Left hindlimb (tissue), 1 donor: ENCODE measurements at places on chromosomes 2 and 18.

DNA sequence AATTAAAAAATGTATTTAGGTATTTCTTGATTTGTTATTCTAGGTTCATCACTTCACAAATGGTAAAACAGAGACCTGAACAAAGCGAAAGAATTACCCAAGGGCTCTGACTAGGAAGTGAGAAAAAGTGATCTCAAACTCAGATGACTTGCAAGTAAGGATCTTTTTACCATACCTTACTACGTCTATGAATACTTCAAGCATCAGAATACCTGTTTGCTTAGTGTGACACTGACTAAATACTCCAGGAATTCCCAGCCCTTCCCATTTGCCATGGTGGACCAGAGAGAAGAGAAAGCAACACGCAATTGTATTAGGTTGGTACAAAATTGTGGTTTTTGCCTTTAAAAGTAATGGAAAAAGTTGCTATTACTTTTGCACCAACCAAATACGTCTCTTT lies 35.8 kb upstream of the FIGN start:
- no peak for DNase-seq

GRCh38 chr2:174012347-174013314 lies 47.5 kb upstream of the SP3 start:
- peak; percentile 90 for DNase-seq

DNA sequence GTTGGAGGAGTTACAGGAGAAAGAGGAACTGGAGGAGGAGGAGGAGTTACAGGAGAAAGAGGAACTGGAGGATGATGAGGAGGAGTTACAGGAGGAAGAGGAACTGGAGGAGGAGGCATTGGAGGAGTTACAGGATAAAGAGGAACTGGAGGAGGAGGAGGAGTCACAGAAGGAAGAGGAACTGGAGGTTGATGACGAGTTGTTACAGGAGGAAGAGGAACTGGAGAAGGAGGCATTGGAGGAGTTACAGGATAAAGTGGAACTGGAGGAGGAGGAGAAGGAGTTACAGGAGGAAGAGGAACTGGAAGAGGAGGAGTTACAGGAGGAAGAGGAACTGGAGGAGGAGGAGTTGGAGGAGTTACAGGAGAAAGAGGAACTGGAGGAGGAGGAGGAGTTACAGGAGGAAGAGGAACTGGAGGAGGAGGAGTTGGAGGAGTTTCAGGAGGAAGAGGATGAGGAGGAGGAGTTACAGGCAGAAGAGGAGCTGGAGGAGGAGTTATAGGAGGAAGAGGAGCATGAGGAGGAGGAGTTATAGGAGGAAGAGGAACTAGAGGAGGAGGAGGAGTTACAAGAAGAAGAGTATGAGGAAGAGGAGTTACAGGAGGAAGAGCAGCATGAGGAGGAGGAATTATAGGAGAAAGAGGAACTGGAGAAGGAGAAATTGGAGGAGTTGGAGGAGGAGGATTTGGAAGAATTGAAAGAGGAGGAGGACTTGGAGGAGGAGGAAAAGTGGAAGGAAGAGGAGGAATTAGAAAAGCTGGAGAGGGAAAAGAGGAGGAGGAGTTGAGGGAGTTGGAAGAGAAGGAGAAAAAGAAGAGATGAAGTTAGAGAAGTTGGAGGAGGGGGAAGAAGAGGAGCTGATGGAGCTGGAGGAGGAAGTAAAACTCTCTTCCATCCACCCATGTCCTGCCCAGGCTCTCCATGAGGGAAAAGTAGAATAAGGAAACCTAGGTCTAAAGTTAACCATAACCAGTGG lies 37.2 kb downstream of the CLASP1 start:
- DNase-seq, result no peak

- DNase-seq, result no peak
These were observed 8.3 kb upstream of the EGR4 start for GRCh38 chr2:73301636-73302035.

DNA sequence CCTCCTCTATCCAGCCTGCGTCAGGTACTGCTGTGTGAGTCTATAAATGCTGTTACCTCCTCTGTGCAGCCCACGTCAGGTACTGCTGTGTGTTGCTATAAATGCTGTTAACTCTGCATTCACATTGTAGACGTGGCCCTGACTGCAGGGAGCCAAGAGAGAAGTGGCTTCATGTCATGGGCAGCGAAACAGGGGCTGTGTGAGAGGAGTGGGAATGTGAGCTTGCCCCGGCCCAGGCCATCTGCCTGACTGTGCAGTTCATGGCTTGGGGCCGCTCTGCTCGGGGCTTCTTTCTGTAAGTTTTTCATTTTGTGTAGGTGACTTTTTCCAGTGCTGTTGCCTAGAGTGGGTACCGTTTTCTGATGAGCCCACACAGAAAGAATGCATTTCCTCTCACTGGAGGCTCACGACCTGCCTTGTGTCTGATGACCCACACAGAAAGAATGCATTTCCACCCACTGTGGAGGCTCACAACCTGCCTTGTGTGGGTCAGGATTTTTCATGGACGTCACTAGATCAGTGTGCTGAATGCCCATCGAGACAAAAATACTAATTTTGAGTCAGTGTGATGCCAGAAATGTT lies 104.5 kb downstream of the SNTG2 start:
- DNase-seq, result no peak

GRCh38 chr18:78619854-78620253 lies 359.8 kb upstream of the SALL3 start:
- DNase-seq, result no peak

DNA sequence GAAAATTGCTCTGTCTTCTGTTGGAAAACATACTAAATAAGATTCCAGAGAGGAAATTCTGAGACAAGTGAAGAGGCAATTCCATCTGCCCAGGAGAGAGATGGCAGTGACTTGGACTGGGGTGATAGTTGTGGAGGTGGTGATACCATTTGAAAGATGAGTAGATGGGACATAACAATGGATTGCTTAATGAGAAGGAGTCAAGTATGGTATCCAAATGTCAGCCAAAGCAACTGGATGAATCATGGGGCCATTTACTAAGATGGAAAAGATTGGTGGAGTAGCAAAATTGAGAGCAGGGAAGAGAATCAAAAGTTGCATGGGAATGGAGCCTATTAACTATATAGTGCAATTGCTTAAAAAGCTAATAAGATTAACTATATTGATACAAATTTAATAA lies 222.1 kb downstream of the ETAA1 start:
- DNase-seq, result no peak

- DNase-seq, result no peak
These were observed 5.4 kb upstream of the KCNJ13 start for GRCh38 chr2:232781765-232782164.

GRCh38 chr2:174593574-174594203 lies 3.9 kb downstream of the WIPF1 start:
- DNase-seq, result peak; percentile 50

- DNase-seq, result no peak
These were observed 28.4 kb downstream of the PAX3 start for GRCh38 chr2:222270396-222270795.

- no peak for DNase-seq
These were observed 17.8 kb upstream of the TMEM131 start for GRCh38 chr2:98013407-98014042.

DNA sequence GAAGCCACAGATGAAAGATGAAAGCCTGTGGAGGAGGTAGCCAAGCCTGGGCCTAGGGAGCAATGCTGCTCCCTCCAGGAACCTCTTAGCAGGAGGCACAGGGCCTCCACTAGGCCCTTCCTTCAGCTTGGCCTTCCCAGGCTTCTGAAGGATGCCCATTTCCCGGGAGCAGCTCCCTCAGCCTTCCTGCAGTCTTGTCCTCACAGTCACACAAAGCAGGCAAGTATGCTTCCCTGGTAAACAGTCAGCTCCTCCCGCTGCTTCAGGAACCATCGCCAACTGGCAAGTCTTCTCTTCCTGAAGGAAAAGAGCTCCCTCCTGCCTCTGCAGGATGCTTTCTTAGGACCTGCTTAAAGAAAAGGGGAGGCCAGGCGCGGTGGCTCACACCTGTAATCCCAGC lies 53.2 kb downstream of the SMAD7 start:
- DNase-seq, result no peak

GRCh38 chr2:166344286-166345113 lies 31.2 kb downstream of the SCN9A start:
- no peak for DNase-seq

DNA sequence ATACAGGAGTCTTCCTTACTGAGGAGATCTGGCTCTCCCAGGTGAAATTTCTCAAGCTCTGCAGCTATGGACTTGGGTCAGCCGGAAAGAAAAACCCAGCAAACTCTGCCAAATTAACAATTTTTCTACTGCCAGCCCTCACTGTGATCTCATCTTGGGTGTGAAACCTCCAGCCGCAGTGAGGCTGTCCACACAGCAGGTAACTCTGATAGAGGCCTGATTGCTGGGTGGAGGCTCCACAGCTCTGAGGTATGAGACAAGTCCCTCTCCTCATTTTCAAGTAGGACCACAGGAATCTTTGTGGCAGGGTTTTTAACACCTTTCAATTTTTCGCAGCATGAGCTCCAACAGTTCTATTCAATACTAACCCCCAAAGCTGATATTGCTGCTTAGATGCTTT lies 430.6 kb upstream of the RAB6C start:
- no peak for DNase-seq
